NCI-H2227 treated with DMSO at 0.1 percent for 48 hours (cell line): ENCODE measurements at places on chromosomes 12 and 14.

DNA sequence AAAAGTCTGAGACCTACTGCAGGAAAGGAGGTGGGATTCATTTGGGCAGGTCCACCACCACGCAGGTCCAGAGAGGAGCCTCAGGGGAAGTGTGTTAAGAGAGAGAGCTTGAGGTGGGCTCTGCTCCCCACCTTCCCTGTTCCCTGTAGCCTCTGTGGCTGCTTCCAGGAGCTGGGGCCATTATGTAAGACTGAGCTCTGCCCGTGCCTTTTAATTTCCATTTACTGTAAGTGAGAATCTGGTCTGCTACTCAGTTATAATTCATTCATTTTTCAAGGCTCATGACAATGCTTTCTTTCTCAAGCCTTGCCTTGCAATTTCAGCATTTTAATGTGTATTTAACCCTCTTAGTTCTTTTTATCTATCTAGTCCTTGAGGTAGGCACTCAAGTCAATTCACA is 8.3 kb downstream of the SLC4A8 start:
- DNase-seq = peak; percentile 48

- no peak for DNase-seq
Measured at GRCh38 chr14:91935586-91935985, 11.9 kb downstream of the FBLN5 start.

GRCh38 chr12:6200256-6201212 is at the start of gene CD9:
Gene CD9 (plus strand): TSS chr12:6200400. CDS start chr12:6200500, 100 bp downstream.
- DNase-seq = no peak

- DNase-seq = no peak
Measured at GRCh38 chr12:1288333-1288732, 297.3 kb downstream of the ERC1 start.

DNA sequence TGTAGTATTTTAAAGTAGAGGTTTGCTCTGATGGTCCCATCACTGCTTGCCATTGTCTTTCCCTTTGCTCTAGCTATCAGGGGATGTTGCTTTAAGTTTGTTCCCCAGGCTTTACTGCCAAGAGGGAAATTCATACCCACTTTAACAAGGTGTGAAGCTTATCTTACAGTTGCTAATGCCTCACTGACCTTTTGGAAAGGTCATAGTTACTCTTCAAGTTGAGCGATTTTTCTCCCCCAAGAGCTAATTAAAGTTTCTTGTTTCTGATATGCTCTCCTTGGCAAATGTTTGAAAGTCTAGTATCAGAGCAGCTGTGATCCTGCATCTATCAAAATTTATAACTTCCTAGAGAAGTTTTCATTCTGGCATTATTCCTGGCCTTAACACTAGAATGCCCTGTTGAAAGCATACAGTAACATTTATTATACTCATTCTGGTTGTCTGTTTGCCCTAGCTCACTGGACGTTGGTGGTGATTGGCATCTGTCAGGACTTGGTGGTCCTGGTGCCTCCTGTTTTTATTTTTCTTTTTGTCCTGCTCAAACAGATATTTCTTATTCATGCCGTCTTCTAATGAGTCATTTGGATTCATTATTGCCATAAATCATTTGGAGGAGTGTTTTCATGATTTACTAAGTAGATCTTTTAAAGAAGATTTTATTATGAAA is 8.1 kb downstream of the ATP2A2 start:
- no peak for DNase-seq

GRCh38 chr12:75978677-75979076 is 52.9 kb downstream of the PHLDA1 start:
- no peak for DNase-seq

- DNase-seq = no peak
Measured at GRCh38 chr12:12929696-12930095, 22.3 kb downstream of the GPRC5D start.

DNA sequence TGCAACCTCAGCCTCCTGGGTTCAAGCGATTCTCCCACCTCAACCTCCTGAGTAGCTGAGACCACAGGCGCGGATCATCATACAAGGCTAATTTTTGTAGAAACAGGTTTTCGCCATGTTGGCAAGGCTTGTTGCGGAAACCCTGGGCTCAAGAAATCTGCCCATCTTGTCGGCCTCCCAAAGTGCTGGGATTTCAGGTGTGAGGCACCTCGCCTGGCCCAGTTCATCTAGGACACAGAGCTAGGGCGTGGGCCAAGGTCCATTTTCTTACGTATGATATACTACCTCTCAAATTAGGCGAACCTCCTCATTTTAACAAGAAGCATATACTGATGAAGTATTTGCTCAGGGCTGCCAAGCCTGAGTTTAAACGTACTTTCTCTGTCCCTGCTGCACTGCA is 2.1 kb downstream of the RPS29 start:
- no peak for DNase-seq

- DNase-seq = no peak
Measured at GRCh38 chr12:3923021-3923420, 49.8 kb upstream of the PARP11 start.

DNA sequence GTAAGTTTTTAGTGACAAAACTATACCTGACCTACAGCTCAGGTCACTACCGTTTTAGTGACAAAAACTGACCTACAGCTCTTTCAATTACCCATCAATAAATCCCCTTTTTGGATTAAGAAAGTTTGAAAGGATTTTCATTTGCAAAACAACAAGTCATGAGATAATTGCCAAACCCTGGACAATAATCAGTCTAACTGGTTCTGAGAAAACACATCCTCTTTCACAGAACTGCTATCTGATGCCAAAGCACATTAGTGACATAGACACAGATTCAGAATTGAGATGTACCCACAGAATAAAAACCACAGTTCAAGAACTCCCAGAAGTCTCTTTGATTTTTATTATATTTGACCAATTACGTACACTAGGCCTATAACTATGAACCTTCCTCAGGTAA is 126.0 kb upstream of the COCH start:
- no peak for DNase-seq
